ENCODE measurements at places on chromosomes 1 and 21.

- DNase-seq = no peak
Observed at GRCh38 chr1:70675737-70676156, 264.7 kb downstream of the CTH start.

DNA sequence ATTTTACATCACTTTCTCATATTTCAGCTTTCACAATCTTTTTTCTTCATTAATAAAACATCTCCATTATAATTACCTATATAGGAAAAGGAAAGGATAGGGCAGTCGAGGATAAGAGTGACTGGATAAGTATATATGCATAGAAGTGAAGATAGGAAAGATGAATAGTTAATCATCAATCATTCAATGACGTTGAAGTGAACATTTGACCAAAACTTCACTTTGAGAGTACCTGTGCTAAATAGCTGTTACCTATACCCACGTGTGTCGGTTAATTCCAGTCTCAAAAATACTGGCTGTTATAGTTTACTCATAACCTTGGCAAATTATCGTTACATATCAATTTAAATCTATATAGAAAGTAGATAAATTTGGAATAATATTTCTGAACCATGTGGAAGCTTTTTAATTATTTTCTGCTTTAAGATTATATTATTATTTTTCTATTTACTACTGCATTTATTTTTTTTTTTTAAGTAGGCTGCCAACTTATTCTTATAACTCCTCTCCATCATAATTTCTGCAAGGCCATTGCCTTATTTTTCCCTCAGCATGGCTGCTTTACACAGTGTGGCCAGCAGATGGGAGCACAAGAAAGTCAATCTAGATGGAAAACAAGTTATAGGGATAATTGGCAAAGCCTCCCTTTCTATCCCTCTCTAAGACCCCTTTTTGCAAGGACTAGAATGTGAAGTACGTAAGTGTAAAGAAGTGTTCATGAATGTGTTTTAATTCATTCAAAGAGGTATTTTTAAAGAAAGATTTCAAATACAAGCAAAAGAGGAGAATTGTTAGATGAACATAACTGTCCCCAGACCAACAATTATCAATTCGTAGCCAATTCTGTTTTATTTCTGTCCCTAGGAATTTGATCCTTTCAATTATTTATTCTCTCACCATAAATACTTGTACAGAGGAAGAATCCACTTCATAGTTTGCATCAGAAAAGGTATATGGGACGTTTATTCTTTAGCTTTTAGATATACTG, 290.4 kb downstream of the KCNT2 start:
- peak; percentile 52 for DNase-seq

- DNase-seq = no peak
Observed at GRCh38 chr1:186887203-186887602, 58.5 kb downstream of the PLA2G4A start.

DNA sequence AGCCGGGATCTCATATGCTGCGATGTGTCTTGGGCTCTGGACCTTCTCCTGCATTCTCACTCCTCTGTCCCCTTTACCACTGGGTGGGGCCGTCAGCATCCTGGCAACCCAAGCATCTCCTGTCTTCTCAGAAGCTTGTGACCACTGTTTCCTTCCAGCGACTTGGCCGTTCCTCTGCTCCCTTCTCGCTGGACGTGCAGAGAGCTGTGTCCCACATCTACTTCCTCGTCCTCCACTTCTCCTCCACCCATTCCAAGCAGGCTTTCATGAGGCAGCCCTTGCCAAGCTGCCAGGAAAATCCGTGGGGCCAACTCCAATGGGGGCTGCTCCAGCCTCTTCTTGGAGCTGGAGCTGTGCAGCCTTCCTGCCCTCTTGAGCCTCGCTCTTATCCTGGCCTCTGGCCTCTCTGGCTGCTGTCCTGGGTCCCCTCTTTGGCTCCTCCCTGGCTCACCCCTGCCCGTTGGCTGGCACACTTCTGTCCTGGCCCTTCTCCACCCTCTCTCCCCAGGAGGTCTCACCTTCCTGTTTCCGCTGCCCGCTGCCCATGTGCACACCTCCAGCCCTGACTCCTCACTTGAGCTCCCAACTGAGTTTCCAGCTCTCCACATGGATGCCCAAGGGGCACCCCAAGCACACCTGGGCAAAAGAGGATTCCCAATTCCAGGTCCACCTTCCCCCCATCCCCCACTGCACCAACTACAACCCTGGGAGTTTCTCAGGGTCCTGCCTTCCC, 8.7 kb downstream of the FAM131C start:
- no peak for DNase-seq

DNA sequence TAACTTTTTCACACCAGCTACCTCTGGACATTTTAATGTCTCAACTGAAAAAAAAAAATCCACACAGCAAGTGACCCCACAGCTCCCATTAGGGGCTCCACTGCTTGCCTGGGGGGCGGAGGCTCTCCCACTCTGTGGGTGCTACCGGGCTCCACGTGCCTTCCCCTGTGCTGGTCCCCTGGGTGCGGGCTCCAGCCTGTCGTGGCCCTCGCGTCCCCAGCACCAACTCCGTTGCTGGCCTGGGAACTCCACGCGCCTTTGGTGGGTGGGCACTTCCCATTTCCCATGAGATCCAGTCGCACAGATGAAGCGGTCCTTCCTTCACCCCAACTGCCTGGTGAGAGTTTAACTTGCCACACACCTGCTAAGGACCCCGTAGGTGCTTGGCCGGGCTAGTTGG, 27.1 kb upstream of the GPR153 start:
- no peak for DNase-seq

- DNase-seq = no peak
Observed at GRCh38 chr1:19747761-19748160, 52.0 kb downstream of the TMCO4 start.

DNA sequence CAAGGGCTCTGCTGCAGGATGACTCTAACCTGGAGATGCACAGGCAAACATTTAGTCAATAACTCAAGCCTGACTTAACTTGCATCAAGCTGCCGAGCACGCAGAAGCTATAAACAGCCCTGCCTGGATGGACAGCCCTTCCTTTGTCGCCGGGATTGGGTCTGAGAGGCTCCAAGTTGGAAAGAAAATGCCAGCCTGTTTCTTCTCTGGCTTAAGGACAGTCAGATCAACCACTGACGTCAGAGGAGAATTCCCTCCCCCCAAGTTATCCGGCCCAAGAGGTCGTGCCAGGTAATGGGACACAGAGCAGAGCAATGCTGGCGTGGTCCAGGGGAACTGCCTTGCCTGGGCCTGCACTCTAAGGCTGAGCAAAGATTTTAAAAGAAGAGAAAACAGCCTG, 27.1 kb upstream of the LRRC38 start:
- DNase-seq = no peak

- no peak for DNase-seq
Observed at GRCh38 chr1:10832703-10833102, 36.3 kb upstream of the CASZ1 start.

GRCh38 chr1:93616996-93617669, 64.5 kb downstream of the BCAR3 start:
- peak; percentile 14 for DNase-seq

Measured in NCI-H2081 (cell line).